H1 (cell line): ENCODE measurements at places on chromosomes 7 and 10. TPM values are rescaled to one million over a fixed set of nuclear protein-coding genes. Genes with fewer than 3 reads are reported as not detected.

GGCT gene
- total RNA-seq: 125 and 129 TPM in 2 replicates

ZNF467 gene
- 0.40 and 0.50 TPM in 2 replicates for total RNA-seq

TRIL gene
- 5.5 and 5.8 TPM in 2 replicates for total RNA-seq

GRCh38 chr7:55517191-55517633 is 55.1 kb downstream of the VOPP1 start:
- DNase-seq: no peak

- peak; percentile 27 for DNase-seq
These were observed 3.2 kb downstream of the PARP12 start for GRCh38 chr7:140059273-140060242.

- DNase-seq: no peak
These were observed 35.1 kb upstream of the ZNF273 start for GRCh38 chr7:64867863-64868440.

- DNase-seq: no peak
These were observed 118.8 kb downstream of the EMX2 start for GRCh38 chr10:117661316-117661715.

DNA sequence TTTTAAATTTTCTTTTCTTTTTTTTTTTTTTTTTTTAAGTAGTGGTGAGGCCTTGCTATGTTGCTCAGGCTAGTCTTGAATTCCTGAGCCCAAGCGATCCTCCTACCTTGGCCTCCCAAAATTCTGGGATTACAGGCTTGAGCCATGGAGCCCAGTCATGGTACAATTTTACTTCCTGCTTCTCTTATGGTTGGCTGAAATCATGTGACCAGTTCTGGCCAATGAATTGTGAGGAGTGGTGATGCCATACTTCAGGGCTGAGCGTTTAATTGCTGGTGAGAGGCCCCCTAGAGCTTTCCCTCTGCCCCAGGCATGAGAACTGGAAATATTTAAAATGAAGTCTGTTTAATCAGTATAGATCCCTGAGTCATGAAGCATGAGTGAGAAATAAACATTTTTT is 22.2 kb upstream of the BAIAP2L1 start:
- no peak for DNase-seq

DNA sequence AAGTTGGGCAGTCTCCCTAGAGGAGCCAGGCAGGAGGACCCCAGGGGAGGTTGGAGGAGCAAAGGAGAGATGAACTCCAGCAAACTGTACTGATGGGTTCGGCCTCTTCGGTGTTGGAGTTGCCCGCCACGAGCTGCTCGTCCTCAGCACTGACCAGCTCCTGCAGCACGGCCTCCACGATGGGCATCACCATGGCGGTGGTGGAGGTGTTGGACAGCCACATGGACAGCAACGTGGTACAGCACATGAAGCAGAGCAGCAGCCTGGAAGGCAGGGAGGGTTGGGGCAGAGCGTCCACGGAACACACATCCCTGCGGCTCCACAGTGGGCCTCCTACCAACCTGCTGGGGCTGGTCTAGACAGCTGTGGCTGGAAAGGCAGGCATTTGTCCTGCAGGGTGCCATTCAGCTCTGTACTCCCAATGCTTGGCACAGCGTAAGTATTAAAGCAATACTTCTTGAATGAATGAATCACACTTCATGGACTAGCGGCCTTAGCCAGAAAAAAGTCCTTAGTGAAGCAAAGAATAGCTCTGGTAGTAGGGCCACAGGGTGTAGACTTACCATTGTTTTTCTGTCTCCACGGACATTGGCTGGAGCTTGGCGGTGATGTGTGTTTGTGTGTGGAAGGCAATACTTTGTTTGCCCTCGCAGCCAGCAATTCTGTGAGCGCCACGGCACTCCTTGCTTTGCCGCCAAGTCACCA is 21.8 kb downstream of the SLC13A4 start:
- no peak for DNase-seq

- no peak for DNase-seq
These were observed 213.9 kb upstream of the PPP2R2D start for GRCh38 chr10:131686781-131687420.

DNA sequence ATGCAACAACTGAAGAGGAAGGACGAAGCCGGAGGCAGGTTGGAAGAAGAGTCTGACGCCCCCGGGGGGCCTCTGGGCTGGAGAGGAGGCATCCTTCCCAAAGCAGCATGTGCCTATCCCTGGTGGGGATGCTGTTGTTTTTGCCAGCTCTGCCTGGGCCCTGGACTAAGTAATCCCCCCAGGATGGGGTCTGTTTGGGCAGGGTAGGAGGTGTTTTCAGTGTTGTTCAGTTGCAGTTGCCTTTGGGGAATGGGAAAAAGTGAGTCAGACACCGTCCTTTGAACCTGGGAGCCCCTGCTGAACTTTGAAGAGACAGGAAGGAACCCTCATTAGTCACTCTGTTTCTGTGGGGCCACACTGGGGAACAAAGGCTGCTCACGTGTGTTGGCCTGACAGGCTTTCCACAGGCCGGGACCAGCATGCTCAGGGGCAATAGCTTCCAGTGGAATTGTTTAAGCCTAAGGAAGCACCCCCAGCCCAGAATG is 35.2 kb upstream of the GDF10 start:
- no peak for DNase-seq
